ENCODE measurements at places on chromosomes 6 and 20.

DNA sequence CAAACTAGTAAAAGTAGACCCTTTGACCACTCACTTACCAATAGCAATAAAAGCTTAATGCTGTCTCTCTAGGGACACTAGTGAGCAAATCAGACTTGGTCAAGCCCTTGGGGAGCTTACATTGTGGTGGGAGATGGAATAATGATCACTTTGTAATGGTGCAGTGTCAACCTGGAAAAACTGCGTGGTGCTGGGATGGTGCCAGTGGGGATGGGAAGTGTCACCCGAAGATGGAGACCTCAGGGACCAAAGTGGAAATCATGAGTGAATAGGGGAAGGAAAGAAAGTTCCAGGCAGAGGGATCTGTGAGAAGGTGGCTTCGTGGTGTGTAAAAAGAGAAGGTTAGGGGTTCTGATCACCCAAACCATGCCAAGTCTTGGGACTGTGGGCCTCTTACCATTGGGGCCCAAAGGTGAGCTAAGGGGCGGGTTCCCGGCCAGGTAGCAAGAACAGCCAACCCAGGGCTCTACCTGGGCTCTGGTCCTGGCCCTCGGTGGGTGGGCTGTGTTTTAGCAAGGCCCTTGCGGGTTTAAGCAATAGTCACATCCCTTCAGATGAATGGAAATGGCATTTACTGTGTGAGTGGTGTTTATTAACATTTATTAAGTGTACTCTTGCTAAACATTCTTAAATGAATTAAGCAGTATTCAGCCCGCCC is 15.5 kb downstream of the DYNLRB1 start:
- DNase-seq = no peak

DNA sequence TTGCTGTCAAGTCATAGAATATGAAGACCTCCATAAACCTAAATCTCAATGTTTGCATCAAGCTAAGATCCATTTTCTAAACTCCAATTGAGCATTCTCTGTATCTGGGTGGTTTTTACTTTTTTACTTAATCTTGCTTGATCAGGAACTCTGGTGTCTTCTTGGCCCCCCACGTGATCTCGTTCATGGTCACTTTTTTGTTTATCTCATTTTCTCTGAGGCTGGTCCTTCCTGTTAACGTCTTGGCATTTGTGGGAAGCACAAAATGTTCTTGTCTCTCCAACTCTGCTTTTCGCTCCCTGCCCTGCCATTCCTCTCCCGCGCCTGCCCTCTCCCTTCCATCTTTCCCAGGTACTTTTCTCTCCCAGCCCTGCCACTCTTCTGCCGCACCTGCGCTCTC is 14.0 kb upstream of the MAPRE1 start:
- DNase-seq = no peak

DNA sequence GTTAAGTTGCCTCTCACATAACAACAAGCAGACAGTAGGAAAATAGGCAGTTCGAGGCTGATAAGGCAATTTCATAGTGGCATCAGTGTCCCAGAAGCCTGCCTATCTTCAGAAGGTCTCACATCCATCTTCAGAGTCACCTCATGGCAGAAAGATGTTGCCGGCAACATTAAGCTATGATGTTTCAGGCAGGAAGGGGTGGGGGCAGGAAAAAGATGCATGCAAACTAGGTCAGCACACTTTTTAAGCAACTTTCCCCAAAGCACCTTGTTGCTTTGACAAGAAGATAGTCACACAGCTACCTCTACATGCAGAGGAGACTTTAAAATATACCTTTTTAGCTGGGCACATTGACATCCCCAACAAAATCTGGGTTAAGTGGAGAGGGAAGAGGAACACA is 43.2 kb upstream of the SMIM8 start:
- DNase-seq = no peak

- DNase-seq = no peak
Observed at GRCh38 chr20:63682384-63683139, 13.9 kb upstream of the TNFRSF6B start.

GRCh38 chr6:107020239-107020638 is 7.8 kb upstream of the MTRES1 start:
- DNase-seq = no peak

DNA sequence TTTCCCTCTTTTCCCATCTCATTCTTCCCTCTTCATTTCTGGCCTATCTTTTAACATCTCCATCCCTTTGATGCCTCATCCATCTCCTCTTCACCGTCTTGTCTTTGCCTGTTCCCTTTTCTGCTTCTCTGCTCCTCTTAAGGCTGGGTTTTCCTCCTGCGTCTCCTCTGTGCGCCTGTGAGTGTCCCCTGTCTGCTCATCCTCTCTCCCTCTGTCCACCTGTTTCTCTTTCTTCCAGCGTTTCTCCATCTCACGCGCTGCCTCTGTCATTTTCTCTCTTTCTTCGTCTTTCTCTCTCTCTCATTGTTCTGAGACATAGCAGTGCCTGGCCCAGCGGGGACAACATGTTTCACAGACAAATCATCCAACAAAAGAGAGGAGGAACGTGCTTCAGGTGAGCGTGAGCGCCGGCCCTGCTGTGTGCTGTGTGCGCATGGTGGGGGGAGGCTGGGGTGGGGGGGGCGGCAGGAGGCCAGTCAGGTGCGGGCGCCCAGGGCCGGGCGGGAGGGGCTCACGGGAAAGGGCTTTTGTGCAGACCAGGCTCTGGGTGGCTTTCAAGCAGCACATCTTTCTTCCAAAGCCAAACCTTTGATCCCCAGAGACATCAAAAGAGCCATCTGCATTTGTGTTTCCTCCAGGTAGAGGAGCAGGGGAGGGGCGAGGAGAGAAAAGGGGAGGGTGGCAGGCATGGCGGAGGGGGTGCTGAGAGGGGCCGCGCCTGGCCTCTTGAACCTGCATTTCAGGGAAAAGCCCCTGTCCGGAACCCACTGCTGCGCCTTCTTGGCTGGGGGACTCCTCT is 121.3 kb downstream of the VEGFA start:
- DNase-seq = no peak

- DNase-seq = no peak
Observed at GRCh38 chr6:135183002-135183531, 2.0 kb downstream of the MYB start.

- no peak for DNase-seq
Observed at GRCh38 chr20:1434571-1435336, 31.9 kb downstream of the NSFL1C start.

GRCh38 chr6:133100865-133101264 is 140.3 kb upstream of the EYA4 start:
- DNase-seq = no peak

DNA sequence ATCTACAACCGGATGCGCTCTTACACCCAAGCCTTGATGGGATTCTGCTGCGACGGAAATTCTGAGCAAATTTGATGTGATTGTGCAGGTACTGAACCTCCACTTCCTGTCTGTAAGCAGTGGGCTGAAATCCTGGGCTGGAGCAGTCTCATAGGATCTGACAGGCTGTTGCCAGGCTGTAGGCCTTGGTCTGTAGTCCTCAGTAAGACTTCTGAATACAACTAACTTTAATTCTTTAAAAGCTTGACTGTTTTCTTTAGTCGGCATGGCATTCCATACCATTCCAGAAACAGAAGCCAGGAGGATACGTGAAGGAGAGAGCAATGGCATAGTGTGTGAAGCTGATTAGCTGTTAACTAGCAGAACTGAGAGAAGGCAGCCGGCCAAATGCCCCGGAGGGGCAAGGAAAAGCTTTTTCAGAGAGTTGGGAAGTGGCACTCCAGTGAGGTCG is 68.3 kb downstream of the ADTRP start:
- peak; percentile 64 for DNase-seq

DNA sequence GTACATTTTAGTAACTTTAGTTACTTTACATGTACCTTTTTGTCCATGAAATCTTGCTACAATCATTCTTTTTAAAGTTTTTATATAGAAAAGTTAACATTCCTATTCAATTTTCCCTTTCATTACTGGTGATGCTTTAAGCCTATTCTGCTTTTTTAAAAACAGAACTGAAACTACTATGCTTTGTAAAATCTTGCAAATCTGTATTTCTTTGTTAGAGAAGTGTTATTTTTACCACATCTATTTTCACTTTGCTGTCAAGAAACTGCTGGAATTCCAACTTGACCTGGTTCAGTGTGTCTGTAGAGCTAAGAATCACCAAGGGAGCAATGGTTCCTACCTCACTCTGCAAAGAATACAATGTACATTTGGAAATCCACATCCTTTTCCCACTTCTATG is 21.8 kb upstream of the SAMD5 start:
- no peak for DNase-seq

DNA sequence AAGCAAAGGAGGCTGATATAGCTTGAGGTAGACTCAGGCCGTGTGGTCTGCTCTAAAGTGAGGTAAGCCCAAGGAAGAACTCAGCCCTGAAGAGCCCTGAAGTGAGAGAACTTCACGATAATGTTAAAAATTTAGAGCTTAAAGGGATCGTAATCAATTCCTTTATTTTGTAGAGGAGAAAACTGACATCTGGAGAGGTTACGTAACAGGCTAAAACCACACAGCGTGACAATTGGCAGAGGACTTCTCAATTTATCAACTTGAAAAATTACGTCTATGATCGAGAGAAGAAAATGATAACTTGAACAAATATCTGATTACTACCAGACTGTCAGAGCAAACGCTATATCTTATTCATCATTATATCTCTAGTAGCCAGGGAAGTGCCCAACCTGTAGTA is 121.8 kb upstream of the FOXO3 start:
- no peak for DNase-seq

DNA sequence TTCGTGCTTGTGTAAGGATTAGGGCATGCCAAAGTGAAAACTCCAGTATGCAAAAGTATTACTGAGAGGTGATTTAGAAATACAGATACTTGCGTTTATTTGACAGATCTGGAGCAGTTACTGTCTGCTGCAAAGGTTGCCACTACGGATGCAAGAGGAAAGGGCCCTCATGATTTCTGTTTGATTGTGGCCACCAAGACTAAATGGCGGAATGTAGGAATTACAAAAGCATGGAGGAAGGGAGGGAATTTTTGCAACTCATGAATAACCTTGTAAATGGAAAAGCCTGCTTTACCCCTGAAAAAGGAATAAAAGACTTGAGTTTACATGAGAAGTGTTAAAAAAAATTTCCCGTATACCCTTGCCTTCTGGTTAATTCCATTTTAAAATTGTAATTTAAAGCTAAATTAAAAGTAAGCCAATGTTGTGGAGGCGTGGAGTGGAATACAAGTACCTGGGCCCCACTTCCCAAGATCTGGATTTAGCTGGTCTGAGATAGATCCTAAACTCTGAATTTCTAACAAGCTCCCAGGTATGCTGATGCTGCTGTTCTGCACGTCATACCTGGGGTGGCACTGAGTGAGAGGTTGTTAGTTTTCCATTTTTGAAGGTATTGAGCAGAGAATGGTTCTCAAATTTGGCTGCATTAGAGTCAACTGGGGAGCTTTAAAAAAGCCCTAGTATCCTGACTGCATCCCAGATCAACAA is 56.6 kb upstream of the NKX2-2 start:
- DNase-seq = no peak

DNA sequence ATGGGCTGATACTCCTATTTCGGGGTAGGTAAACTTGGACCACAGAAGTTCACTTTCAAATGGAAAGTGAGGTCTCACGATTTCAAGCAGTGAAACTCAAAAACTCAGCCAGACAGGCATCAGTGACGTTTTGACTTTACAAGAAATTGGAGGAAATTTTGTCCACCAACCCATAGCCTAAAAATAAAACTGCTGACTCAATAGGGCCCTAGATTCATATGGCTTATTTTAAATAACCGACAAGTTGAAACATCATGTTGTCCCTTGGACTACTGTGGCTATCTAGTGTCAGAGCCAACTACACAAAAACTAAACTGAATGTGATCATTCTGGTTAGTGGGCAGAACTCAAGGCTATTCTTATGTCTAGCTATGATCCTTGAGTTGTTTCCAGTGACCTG is 486.3 kb downstream of the GRIK2 start:
- DNase-seq = no peak

GRCh38 chr6:10166031-10166430 is 248.8 kb downstream of the TFAP2A start:
- no peak for DNase-seq

GRCh38 chr20:50283922-50284810 is 93.5 kb downstream of the CEBPB start:
- DNase-seq = no peak

- peak; percentile 19 for DNase-seq
Observed at GRCh38 chr6:63816982-63817436, 181.4 kb downstream of the PHF3 start.

GRCh38 chr20:63705232-63706026 is 2.3 kb downstream of the ARFRP1 start:
- DNase-seq = no peak

Data from tongue (tissue), 3 donors.